ENCODE measurements at places on chromosomes 13 and 19.

DNA sequence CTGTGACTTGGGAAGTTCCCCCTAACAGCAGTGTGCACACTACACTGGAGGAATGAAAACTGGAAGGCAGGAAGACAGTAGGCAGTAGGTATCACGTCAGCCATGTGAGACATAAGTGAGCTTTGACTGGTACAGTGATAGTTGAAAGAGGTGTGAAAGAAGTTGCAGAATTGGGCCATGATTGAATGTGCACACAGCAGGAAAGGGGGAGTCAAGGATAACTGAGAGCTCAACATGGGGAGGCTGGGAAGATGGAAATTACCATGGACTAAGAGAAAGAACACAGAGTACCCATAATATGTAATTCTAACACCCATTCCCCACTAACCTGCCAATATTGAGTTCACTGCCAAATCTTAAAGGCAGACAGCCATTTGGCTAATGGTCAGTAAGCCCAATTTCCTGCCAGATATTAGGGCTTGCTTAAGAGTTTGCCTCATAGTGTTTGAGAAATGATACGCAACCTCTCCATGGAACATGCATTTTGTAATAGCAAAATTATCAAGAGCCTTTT lies 321.7 kb downstream of the DCT start:
- DNase-seq, result no peak

- DNase-seq, result no peak
Measured at GRCh38 chr19:57914531-57914930, 1.9 kb downstream of the ZNF417 start.

DNA sequence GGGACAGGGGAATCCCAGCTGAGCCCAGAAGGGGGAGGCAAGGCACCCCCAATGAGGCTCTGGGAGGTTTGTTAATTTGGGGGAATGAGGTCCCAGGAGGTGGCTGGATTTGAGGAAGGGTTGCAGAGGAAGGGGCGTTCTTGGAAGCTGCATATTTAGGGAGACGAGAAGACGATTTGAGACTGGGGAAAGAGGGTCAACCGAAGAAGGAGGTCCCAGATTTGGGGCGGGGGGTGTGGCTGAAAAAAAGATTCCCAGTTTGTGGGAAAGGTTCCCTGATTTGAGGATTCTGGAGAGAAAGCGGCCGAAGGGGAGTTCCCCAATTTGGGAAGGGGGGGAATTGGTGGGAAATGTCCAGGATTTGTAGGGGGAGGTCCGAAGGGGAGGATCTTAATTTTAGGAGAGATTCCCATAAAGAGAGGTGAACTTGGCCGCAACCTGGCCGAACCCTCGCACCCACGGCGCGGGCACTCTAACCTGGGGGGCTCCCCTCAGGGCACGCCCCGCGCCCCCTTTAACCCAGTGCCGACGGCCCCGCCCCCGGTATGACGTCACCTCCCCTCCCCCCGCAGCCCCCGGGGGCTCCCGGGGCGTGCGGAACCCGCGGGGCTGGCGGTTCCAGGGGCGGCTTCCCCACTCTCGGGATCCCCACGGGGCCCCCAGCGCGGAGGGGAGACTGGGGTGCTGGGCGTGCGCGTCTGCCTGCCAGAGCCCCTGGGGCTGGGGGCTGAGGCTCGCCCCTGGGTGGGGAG lies 1.2 kb downstream of the PTPRS start:
- DNase-seq, result no peak

DNA sequence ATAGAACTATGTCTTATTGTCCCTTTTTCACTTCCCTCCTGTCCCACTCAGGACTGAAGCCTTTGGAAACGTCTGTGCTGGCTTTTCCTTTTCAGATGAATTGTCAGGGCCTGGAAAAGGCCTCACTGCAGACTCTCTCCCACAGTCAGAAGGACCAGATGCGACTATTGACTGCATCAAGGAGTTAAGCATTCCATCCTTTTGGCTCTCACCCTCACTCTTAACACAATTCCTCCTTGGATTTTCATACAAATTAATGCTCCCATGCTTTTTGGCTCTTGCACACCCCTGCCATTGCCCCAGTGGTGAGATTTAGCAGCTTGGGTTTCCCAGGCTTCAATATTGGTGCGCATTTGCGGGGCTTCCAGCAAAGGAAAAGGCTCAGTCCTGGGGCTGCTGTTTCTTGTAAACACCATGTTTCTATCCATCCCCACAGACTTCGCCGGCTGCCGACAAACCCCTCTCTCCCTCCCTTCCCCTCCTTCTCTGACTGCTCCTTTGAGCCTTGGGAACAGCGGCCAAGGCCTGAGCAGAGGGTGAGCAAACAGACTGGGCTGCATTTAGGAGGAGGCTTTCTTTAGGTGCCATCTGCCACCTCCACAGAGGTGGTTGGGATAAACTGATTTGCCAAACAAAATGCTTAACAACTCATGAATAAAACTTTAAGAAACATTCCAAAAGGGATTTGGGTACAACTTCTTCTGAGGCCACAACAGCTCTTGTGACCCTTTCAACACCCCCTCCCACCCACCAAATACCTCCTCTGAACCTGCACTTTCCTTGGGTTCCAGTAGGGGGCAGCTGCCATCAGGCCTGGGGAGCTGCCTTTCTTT lies 48.6 kb upstream of the PCDH8 start:
- no peak for DNase-seq

GRCh38 chr13:97896446-97896845 lies 57.0 kb upstream of the IPO5 start:
- DNase-seq, result no peak

Data from renal pelvis (tissue), 12 donors.